ENCODE measurements at places on chromosomes 13 and 19. TPM values are rescaled to one million over a fixed set of nuclear protein-coding genes. Genes with fewer than 3 reads are reported as not detected.

The MBD3L2 gene
- not detected for total RNA-seq

The VSTM2B gene
- not detected for total RNA-seq

DNA sequence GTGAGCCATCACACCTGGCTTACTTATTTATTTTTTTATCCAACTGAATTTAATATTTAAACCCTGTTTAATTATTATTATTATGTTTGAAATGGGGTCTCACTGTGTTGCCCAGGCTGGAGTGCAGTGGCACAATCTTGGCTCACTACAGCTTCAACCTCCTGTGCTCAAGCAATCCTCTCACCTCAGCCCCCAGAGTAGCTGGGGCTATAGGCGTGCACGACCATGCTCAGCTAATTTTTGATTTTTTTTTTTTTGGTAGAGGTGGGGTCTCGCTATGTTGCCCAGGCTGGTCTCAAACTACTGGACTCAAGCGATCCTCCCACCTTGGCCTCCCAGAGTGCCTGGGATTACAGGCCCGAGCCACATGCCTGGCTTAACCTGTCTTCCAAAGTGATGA lies 32.5 kb downstream of the SPTBN4 start:
- H3K4me3 ChIP-seq, result no peak overlapping the region
- no peak for DNase-seq
- no peak overlapping the region for H3K27ac ChIP-seq
- H3K4me1 ChIP-seq, result no peaks in the 10 kb centered on the region
- peaks cover 22% of the 10 kb centered on the region for H3K27me3 ChIP-seq

DNA sequence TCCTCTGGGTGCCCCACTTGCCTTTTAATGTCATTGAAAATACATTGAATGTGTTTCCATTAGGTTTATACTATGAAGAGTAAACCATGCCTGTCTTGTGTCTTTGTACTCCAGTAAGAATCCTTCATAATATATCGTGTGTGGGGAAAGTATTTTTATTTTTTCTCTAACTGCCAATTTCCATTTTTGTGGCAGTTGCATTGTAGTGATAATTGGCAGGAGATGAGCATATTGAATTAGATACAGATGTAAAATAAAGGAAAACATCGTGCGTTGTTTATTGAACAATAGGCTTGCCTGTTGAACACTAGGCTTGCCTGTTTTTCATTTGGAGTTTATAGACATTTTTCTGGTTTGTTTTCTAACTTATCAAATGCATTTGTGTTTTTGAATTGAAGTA lies 218.8 kb downstream of the NBEA start:
- H3K36me3 ChIP-seq, result no peaks in the 10 kb centered on the region
- no peaks in the 10 kb centered on the region for H3K27me3 ChIP-seq
- no peak for DNase-seq
- no peak overlapping the region for H3K27ac ChIP-seq

DNA sequence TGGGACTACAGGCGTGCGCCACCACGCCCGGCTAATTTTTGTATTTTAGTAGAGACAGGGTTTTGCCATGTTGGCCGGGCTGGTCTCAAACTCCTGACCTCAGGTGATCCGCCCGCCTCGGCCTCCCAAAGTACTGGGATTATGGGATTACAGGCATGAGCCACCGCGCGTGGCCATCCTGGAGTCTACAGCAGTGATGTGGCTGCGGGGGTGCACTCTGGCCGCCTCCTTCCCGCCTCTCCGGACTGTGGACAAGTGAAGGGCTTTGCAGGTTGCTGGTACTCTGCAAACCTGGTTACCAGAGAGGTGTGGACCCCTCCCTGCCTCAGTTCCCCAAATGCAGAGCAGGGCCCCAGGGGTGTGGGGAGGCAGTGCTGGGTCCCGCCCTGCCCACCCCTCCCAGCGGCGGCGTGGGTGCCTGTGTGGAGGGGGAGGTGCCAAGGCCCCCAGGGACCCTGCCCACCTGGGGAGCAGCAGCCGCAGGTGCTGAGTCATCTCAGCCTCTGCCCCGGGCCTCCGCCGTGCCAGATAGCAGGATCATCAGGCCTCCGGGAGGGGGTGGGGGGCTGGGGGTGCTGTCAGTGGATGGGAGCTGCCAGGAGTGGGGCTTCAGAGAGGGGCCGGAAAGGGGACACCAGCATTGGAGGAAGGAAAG lies 23.1 kb downstream of the ARID3A start:
- no peak overlapping the region for H3K4me3 ChIP-seq
- peaks cover 8% of the 10 kb centered on the region for H3K27me3 ChIP-seq
- no peak for DNase-seq
- peaks cover 7% of the 10 kb centered on the region for H3K4me1 ChIP-seq

DNA sequence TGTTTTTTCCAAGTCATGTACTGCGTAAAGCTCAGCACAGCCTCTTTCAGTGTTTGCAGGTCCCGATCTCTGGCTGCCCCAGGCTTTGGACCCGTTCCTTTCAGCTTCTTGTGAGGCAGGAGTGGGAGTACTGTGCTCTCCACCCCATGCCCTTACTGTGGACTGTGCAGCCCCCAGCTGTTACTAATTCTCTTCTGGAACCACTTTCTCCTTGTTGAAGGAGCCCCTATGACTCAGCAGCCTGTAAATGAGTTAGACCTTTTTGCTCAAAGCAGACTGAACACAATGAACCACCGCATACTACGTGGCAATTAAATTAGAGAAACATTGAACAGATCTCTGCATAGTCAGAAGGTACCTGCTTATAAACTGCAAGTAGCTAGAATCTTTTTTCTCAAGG lies 39.0 kb downstream of the SERTM1 start:
- no peak overlapping the region for H3K4me3 ChIP-seq
- no peaks in the 10 kb centered on the region for H3K36me3 ChIP-seq
- H3K27me3 ChIP-seq, result peaks cover 11% of the 10 kb centered on the region
- H3K4me1 ChIP-seq, result peaks cover 6% of the 10 kb centered on the region
- no peak overlapping the region for H3K27ac ChIP-seq
- no peak for DNase-seq

DNA sequence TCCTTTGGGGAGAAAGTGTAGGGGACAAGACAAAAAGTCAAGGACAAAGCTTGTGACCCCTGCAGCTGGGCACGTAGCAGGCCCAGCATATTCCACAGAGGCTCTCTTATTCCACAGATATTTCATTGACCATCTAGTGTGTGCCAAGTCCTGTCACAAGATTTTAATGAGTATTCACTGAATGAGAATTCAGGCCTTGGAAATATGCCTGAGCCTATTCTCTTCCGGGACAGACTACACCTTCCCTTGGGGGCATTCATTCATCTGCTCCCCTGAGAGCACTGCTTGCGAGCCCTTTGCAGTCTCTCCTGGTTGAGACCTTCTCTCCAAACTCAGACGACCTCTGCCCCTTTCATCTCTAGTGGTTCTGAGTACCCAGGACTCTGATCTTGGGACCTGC lies 25.5 kb downstream of the ERICH6B start:
- no peak overlapping the region for H3K4me3 ChIP-seq
- no peaks in the 10 kb centered on the region for H3K4me1 ChIP-seq
- no peak overlapping the region for H3K27ac ChIP-seq
- peaks cover 23% of the 10 kb centered on the region for H3K27me3 ChIP-seq
- H3K36me3 ChIP-seq, result no peaks in the 10 kb centered on the region
- DNase-seq, result no peak

All from HFFc6 (cell line).